Ascending aorta (tissue), 2 donors: ENCODE measurements at places on chromosomes 5 and 9.
A peak's percentile ranks its signal among the peaks of the same experiment; 100 is the strongest.

- no peak overlapping the region for H3K4me3 ChIP-seq
- no peak overlapping the region for H3K27ac ChIP-seq
- no peaks in the 10 kb centered on the region for H3K36me3 ChIP-seq
- no peak for DNase-seq
- H3K4me1 ChIP-seq = no peaks in the 10 kb centered on the region
Observed at GRCh38 chr5:3741374-3741770, 145.7 kb downstream of the IRX1 start.

DNA sequence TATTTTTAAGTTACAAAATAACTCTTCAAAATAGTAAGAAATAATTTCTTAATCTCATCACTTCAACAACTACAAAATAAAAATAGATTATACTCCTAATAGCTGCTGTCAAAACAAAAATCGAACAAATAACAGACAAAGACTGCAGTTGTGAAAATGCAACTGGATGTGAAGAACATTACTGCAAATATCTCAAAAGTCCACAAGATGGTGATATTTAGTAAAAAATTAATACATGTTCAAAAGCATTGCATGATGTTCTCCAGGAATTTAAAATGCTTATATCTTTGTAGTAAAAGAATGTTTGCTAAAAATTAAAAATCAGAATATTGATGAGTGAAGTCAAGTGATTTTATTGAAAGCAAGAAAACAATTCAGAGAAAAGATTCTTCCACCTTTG lies 66.2 kb downstream of the MPDZ start:
- H3K27me3 ChIP-seq = no peaks in the 10 kb centered on the region
- H3K36me3 ChIP-seq = peaks cover 27% of the 10 kb centered on the region
- H3K4me1 ChIP-seq = no peaks in the 10 kb centered on the region

DNA sequence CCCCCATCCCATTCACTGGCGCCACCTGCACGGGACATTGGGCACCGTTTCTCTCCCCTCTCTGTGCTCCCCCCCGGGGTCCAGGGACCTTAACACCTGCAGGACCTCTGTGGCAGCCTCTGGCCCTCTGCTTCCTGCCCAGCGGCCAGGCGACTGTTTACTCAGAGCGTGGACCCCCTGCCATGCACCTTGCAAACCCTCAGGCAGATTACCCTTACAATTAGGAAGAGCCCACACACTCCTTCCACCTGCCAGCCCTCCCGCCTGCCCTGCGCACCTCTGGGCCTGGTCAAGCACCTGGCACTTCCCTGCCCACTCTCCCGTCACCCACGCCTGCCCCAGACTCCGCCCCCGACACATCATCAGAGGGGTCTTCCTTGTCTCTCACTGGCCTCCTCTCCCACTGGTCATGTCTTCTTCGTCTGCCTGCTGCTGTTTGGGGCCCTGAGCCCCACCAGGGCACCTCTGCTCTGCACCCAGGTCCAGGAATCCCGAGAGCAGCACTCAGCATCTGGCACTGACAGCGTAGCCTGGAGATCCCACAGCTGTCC lies 281.3 kb upstream of the IRX4 start:
- DNase-seq = no peak
- H3K27me3 ChIP-seq = no peaks in the 10 kb centered on the region
- H3K4me3 ChIP-seq = no peak overlapping the region
- H3K4me1 ChIP-seq = no peaks in the 10 kb centered on the region

- H3K27ac ChIP-seq = no peak overlapping the region
- no peaks in the 10 kb centered on the region for H3K4me1 ChIP-seq
- no peak for DNase-seq
- no peaks in the 10 kb centered on the region for H3K36me3 ChIP-seq
Observed at GRCh38 chr5:169655353-169655752, 18.3 kb downstream of the DOCK2 start.

DNA sequence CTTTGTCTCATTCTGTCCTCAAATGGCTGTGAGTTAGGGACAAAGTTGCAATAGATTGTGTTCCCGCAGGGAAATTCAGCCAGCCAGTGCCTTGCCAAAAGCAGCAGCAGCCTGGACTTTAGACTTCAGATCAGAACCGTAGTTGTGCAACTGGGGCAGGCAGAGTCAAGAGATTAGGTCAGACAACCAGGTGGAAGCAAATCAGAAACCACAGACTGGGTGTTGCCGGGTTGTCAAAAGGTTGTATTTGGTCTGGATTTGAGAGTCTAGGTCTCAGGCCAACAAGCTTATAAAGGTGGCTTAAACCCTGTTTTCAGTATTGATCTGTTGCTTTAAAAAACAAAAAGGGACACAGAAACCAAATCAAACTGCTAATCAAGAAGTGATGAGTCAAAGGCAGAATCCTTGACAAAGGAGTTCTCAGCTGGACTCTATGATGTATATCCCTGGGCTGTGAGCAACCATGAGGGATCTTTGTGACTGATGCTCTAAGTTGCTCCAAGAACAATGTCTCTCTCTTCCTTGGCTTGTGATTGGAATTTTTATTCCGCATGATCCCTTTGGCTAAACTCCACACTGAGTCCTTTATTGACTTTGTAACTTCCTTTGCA lies 20.9 kb downstream of the RFK start:
- DNase-seq = no peak
- no peaks in the 10 kb centered on the region for H3K27me3 ChIP-seq
- H3K27ac ChIP-seq = peak overlapping the region; percentile 34
- peaks cover 9% of the 10 kb centered on the region for H3K4me1 ChIP-seq
- no peaks in the 10 kb centered on the region for H3K36me3 ChIP-seq
- no peak overlapping the region for H3K4me3 ChIP-seq

DNA sequence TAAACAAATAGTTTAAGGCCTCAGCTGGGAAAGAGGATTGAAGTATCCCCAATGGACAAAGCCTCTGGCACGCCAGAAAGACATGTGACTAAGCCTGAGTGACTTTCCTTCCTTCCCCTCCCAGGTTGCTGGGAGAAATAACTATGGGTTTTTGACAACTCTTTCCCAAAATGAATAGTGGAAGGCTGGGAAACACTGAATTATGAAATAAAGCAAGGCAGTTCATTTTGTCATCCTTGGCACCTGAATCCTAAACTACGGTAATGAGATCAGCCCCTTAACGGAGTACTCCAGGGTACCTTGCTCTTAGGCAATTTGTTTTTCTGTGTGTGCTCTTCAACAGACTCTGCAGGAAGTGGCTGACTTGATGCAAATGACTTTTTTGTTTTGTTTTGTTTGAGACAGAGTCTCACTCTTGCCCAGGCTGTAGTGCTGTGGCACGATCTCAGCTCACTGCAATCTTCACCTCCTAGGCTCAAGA lies 75.2 kb downstream of the LMNB1 start:
- H3K27ac ChIP-seq = peak overlapping the region; percentile 11
- H3K36me3 ChIP-seq = no peaks in the 10 kb centered on the region
- no peak overlapping the region for H3K4me3 ChIP-seq
- H3K4me1 ChIP-seq = peaks cover 10% of the 10 kb centered on the region
- H3K27me3 ChIP-seq = no peaks in the 10 kb centered on the region
- no peak for DNase-seq

DNA sequence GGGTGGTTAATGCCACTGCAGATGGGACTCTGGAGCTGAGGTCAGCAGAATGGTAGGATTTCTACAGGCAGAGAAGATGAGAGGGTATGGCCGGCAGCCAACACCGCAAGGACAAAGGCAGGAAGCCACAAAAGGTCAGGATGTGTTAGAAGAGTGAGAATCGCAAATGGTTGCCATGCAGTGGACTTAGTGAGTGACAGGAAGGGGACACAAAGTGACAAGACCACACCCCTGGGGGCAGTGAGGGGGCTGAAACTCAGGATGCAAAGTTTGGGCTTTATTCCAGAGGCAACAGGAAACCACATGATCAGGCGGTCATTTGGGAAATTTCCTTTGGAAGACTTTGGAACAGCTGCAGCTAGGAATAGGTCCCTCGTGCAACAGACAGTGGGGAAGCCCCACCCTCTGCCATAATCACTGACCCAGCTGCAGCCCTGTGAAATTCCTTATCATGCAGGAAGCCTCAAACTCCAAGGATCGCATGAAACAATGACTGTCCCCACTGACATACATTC lies 14.2 kb upstream of the CCDC180 start:
- no peaks in the 10 kb centered on the region for H3K27me3 ChIP-seq
- no peak overlapping the region for H3K4me3 ChIP-seq
- peaks cover 28% of the 10 kb centered on the region for H3K36me3 ChIP-seq

DNA sequence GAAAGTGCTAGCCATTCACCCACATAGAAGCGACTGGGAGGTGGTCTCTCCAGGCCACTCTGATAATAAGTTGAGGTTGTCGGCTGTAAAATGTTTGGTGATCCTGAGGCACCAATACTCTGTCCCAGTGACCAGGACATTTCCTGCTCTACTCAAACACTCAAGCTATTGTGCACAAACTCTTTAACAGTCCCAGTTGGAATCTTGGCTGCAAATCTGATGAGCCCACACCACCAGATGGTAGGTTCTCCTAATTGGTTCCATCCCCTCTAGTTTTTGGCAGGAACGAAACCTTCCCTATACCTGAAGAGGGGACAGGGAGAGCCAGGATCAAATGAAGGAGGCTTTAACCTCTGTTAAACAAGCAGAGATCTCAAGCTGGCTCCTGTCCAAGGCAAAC lies 14.3 kb downstream of the GRIA1 start:
- no peaks in the 10 kb centered on the region for H3K27me3 ChIP-seq
- H3K4me3 ChIP-seq = no peak overlapping the region
- DNase-seq = no peak
- no peaks in the 10 kb centered on the region for H3K36me3 ChIP-seq
- H3K27ac ChIP-seq = no peak overlapping the region

GRCh38 chr9:121671612-121672155 lies 20.2 kb downstream of the DAB2IP start:
- no peak overlapping the region for H3K4me3 ChIP-seq
- no peaks in the 10 kb centered on the region for H3K4me1 ChIP-seq
- no peaks in the 10 kb centered on the region for H3K27me3 ChIP-seq
- no peaks in the 10 kb centered on the region for H3K36me3 ChIP-seq
- H3K27ac ChIP-seq = no peak overlapping the region

DNA sequence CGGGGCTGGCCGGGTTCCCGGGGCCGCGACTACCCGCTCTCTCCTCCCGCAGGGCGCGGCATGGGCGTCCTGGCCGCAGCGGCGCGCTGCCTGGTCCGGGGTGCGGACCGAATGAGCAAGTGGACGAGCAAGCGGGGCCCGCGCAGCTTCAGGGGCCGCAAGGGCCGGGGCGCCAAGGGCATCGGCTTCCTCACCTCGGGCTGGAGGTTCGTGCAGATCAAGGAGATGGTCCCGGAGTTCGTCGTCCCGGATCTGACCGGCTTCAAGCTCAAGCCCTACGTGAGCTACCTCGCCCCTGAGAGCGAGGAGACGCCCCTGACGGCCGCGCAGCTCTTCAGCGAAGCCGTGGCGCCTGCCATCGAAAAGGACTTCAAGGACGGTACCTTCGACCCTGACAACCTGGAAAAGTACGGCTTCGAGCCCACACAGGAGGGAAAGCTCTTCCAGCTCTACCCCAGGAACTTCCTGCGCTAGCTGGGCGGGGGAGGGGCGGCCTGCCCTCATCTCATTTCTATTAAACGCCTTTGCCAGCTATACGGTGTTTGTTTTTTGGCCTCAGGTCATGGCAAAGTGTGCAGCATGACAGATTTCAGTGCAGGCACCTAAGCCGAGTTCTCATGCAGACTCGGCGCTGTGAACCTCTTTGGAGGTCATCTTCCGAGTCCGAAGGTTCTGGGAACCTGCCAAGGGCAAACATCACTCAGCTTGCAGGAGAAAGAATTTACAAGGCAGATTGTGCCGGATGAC lies 516 bp downstream of the MRPL41 start:
- DNase-seq = no peak
- peaks cover 13% of the 10 kb centered on the region for H3K36me3 ChIP-seq
- peak overlapping the region; percentile 91 for H3K4me3 ChIP-seq
- H3K4me1 ChIP-seq = peaks cover 3% of the 10 kb centered on the region

DNA sequence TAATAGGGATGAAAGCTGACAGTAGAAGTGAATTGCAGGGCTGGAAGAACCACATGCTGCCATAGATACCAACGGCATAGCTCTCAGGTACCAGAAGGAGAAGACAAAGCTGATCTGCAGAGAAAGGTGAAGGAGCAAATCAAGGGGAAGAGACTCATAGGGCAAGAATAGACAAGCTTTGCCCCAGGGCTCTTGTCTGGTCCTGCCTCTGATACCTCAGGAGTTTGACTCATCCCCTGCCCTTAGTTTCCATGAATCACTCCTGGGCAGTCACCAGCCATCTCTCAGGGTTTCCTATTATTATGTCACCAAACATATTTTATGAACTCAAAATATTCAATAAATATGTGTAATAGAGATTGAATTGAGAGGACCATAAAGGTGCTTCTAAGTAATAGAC lies 800.9 kb downstream of the DNAH5 start:
- no peak overlapping the region for H3K27ac ChIP-seq
- H3K27me3 ChIP-seq = no peaks in the 10 kb centered on the region
- no peaks in the 10 kb centered on the region for H3K36me3 ChIP-seq
- DNase-seq = no peak

DNA sequence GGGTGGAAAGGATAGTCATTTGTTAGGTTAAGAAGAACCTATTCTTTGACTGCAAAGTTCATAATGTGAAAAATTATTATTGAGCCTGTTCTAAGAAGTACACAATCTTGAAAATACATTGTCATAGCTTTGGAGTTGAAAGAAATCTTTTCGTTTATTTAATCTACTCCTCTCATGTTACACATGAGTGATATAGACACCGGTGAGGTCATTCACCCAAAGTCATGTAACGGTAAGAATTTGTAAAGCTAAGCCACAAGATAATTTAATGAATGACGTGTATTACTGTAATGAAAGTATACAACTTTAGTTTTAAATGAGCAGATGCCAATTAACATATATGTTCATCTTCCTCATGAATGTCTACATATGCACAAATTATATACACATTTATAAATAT lies 284.1 kb upstream of the PDE4D start:
- H3K27ac ChIP-seq = no peak overlapping the region
- no peaks in the 10 kb centered on the region for H3K4me1 ChIP-seq
- peaks cover 2% of the 10 kb centered on the region for H3K36me3 ChIP-seq
- H3K27me3 ChIP-seq = no peaks in the 10 kb centered on the region
- no peak overlapping the region for H3K4me3 ChIP-seq

- peaks cover 14% of the 10 kb centered on the region for H3K36me3 ChIP-seq
- H3K27ac ChIP-seq = peak overlapping the region; percentile 95
- peak overlapping the region; percentile 80 for H3K4me3 ChIP-seq
- H3K27me3 ChIP-seq = no peaks in the 10 kb centered on the region
- DNase-seq = no peak
Observed at GRCh38 chr5:178131446-178131996, 707 bp downstream of the RMND5B start.

- H3K27me3 ChIP-seq = no peaks in the 10 kb centered on the region
- H3K36me3 ChIP-seq = no peaks in the 10 kb centered on the region
- H3K4me3 ChIP-seq = no peak overlapping the region
- no peak overlapping the region for H3K27ac ChIP-seq
Observed at GRCh38 chr9:89711866-89712265, 107.1 kb downstream of the GADD45G start.

GRCh38 chr5:163988566-163988965 lies 483.1 kb downstream of the MAT2B start:
- no peaks in the 10 kb centered on the region for H3K4me1 ChIP-seq
- H3K27me3 ChIP-seq = no peaks in the 10 kb centered on the region
- H3K4me3 ChIP-seq = no peak overlapping the region

DNA sequence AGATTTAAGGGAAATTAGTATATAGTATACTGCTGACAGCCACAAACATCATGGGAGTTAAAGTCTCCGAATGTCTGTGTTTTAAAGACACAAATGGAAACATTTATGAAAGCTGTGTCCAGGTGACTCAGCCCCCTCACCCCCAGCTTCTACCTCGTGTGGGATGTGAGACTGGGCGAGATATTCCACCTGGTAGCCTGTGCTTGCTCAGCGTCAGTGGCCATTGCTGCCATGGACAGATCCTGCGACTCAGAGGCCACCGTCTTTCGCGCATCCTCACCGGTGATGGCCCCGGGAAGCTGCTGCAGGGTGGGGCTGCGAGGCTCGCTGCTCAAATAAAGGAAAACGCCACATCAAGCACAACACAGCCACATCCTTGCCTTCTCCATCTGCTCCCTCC lies 31.2 kb upstream of the EXOC3 start:
- no peak for DNase-seq
- no peak overlapping the region for H3K4me3 ChIP-seq
- no peaks in the 10 kb centered on the region for H3K27me3 ChIP-seq
